ENCODE measurements at places on chromosomes 11 and 22.

DNA sequence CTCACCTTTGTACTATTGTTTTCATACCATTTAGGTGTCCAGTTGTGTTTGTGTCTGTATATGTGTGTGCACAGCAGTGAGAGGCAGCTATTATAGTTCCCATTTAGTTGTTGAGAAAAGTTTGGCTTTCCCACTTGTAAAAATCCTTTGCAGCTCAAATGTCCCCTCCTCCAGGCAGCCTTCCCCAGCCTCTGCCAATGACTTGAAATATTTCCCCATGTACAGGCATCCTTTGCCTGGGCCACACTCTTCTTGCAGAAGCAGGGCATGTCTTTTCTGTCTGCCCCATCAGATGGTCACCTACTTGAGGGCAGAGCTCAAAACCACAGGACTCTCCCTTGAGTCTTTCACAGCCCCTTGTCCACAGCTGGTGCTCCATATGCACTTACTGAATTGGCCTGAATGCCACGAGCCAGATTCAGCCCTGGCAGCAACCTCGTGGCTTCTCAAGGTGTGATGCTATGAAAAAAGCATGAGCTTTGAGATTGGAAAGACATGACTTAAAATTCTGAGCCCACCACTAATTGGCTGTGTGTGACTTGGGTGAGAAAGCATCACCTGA lies 39.3 kb downstream of the MYEOV start:
- no peaks in the 10 kb centered on the region for H3K36me3 ChIP-seq
- H3K4me1 ChIP-seq = no peaks in the 10 kb centered on the region
- H3K27me3 ChIP-seq = no peaks in the 10 kb centered on the region

DNA sequence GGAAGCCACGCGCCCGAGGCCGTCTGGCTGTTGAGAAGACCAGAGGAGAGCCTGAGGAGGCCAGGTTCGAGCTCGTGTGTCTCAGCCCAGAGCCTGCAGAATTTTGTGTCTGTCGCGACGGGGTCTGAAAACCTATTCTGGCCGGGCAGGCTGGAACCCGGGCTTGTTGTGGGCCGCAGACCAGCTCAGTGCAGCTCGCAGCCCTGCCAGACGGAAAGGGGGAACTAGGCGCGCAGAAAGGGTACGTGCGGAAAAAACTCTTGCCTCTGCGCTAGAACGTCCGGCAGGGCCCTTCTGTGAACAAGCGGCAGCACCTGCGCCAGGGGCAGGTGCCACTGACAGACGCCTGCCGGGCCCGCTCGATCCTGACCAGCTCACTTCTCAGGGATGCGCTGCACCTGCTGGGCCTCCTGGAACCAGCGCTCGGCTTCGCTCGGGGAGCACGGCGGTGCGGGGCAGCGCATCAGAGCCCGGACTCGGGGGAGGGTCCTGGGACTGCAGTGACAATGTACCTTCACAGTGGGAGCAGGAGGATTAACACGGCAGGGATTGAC lies 409.3 kb downstream of the BRD1 start:
- H3K36me3 ChIP-seq = no peaks in the 10 kb centered on the region
- H3K27ac ChIP-seq = no peak overlapping the region
- peaks cover 3% of the 10 kb centered on the region for H3K4me1 ChIP-seq
- no peak for DNase-seq
- H3K4me3 ChIP-seq = no peak overlapping the region

DNA sequence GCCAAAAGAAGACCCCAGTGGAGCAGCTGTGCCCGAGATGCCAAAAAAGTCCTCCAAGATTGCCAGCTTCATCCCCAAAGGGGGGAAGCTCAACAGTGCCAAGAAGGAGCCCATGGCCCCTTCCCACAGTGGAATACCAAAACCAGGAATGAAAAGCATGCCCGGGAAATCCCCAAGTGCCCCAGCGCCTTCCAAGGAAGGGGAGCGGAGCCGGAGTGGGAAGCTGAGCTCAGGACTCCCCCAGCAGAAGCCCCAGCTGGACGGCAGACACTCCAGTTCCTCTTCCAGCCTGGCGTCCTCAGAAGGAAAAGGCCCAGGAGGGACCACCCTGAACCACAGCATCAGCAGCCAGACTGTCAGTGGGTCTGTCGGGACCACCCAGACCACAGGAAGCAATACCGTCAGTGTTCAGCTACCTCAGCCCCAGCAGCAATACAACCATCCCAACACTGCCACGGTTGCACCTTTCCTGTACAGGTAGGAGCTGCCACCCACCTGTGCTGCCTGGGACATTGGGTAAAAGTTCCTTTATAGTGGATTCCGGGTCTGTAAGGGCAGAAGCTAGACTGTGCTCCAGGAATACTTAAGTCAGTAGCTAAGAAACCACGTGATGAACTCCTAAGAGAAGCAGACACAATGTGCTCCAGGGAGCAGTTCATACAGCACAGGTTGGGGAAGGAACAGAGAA lies 221.3 kb downstream of the NAV2 start:
- H3K27me3 ChIP-seq = peaks cover 42% of the 10 kb centered on the region
- DNase-seq = no peak
- H3K27ac ChIP-seq = no peak overlapping the region
- no peaks in the 10 kb centered on the region for H3K36me3 ChIP-seq
- no peaks in the 10 kb centered on the region for H3K4me1 ChIP-seq

GRCh38 chr11:65491614-65492386 lies 7.0 kb upstream of the MALAT1 start:
- H3K27ac ChIP-seq = peak overlapping the region; percentile 84
- H3K36me3 ChIP-seq = no peaks in the 10 kb centered on the region
- H3K27me3 ChIP-seq = no peaks in the 10 kb centered on the region
- no peak for DNase-seq
- peak overlapping the region; percentile 6 for H3K4me3 ChIP-seq
- H3K4me1 ChIP-seq = peaks cover 87% of the 10 kb centered on the region

DNA sequence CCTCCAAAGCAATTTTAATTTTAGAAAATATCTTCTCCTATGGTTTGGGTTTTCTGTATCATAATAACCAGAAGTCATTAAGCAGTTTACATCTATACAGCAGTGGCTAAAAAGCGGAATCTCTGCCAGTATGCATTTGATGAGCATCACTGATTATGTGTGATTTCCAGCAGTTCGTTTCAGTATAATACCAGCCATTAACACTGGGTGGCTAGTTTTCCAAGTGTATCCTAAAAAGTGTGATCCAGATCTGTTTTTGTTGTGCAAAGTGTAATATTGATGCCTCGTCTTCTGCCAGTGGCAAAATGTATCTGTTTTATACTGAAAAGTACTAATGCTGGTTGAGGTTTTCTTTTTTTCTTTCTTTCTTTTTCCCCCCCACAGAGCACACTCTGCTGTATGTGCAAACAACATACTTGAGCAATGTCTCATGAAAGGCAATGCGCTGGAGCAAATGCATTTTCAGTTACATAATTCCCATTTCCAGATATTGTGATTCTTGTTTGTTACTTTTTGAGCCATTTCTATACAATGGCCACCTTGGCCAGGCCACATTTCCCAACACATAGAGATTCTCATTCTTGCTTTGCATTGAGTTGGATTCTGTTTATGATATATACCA lies 64.2 kb downstream of the SLC36A4 start:
- no peaks in the 10 kb centered on the region for H3K36me3 ChIP-seq
- DNase-seq = no peak
- H3K27me3 ChIP-seq = no peaks in the 10 kb centered on the region

- H3K27me3 ChIP-seq = no peaks in the 10 kb centered on the region
- no peaks in the 10 kb centered on the region for H3K36me3 ChIP-seq
- no peak overlapping the region for H3K4me3 ChIP-seq
- H3K27ac ChIP-seq = no peak overlapping the region
- no peaks in the 10 kb centered on the region for H3K4me1 ChIP-seq
Observed at GRCh38 chr11:115605871-115606497, 101.8 kb upstream of the CADM1 start.

DNA sequence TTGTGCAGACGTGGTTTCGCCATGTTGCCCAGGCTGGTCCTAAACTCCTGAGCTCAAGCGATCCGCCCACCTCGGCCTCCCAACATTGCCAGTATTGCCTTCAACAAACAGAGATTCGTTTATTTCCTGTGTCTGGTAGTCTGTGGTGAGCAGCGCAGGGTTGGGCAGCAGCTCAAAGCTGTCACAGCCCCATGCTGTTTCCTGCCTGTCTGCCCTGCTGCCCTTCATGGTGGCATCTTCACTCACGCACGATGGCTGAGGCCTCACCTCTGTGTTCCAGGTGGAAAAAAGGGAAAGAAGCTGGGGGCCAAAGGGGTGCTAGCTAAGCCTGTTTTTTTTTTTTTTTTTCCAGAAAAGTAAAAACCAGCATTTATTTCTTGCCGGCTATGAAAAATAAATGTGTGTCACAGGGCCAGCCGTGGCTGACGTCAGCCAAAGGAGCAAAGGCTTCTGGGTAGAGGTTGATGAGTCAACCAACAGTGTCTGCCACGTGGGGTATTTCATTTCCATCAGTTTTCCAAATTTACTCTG lies 28.8 kb downstream of the TBC1D22A start:
- no peaks in the 10 kb centered on the region for H3K4me1 ChIP-seq
- no peak overlapping the region for H3K4me3 ChIP-seq
- no peaks in the 10 kb centered on the region for H3K27me3 ChIP-seq
- DNase-seq = no peak

DNA sequence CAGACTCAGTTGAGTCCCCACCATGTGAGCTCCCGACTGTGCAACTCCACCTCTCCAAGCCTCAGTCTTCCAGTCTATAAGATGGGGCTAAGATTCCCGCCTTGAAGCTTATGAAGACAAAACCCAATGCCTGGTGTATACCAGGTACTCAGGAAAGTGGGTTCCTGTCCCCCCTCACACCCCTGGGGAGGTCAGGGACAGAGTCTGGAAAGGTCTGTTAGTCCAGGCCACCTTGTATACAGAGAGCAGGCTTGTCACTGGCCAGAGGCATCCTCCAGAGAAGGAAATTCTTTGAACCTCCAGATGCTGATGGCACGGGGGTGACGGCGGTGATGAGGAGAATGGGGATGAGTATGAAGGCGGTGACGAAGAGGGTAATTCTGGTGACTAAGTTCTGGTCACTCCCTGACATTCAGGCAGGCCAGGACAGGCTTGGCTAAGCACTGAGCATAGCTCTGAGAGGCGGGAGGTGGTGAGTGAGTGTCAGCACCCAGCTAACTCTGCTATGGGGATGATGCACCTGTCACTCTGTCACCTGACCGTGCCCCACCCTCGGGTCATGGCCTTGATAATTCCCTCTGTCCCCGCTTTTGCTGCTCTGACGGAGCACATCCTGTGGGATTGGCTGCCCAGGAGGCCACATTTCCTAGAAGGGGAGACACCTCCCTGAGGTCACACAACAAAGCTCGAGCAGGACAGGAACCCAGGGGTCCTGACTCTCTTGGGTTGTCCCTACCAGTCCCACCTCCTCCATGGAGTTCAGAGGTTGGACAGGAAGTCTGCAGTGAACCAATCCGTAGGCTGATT lies 30.9 kb upstream of the CSNK1E start:
- H3K36me3 ChIP-seq = no peaks in the 10 kb centered on the region
- no peak overlapping the region for H3K27ac ChIP-seq
- H3K4me3 ChIP-seq = no peak overlapping the region
- no peaks in the 10 kb centered on the region for H3K4me1 ChIP-seq

GRCh38 chr11:45918331-45918941 lies 759 bp upstream of the PEX16 start:
- peak overlapping the region; percentile 72 for H3K4me3 ChIP-seq
- peak; percentile 91 for DNase-seq
- peaks cover 29% of the 10 kb centered on the region for H3K36me3 ChIP-seq
- H3K27me3 ChIP-seq = no peaks in the 10 kb centered on the region
- H3K27ac ChIP-seq = peak overlapping the region; percentile 88

DNA sequence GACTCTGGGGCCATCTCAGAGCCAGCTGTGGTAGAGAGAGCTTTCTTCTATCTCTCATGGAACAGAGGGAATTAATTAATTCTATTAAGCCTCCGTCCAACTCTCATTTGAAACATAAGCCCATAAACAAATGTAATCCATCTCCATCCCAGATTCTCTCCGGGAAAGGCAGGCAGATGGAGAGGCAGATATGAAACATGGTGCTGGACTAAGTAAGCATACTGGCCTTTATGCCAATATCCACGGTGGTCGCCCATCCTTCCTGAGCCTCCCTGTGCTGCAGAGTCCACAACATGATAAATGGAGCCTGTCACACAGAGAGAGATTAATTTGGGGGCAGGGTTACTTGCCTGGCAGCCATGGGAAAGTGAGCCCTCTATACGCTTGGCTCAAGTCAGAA lies 44.8 kb downstream of the PRR5L start:
- H3K4me1 ChIP-seq = no peaks in the 10 kb centered on the region
- H3K27me3 ChIP-seq = peaks cover 38% of the 10 kb centered on the region
- no peak for DNase-seq
- no peak overlapping the region for H3K27ac ChIP-seq

DNA sequence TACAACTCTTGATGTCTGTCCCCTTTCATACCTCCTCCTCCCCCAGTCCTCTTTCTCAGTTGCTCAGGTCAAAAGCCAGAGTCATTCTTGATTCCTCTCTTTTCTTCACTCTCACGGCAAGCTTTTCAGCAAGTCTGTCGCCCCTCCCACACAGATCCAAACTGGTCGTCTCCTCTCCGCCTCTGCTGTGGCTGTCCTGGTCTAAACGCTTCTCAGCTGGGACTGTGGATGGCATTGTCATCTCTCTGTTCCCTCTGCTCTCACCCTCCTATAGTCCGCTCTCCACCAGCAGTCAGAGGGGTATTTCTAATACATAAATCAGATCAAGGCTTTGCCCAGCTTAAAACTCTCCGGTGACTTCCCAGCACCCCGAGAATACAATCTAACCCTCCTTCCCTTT lies 46.8 kb upstream of the SPATA19 start:
- H3K4me1 ChIP-seq = no peaks in the 10 kb centered on the region
- DNase-seq = no peak
- H3K4me3 ChIP-seq = no peak overlapping the region
- no peaks in the 10 kb centered on the region for H3K36me3 ChIP-seq
- peaks cover 7% of the 10 kb centered on the region for H3K27me3 ChIP-seq

GRCh38 chr11:6607190-6607795 lies 3.7 kb downstream of the ILK start:
- peaks cover 54% of the 10 kb centered on the region for H3K36me3 ChIP-seq
- peak overlapping the region; percentile 85 for H3K27ac ChIP-seq
- no peaks in the 10 kb centered on the region for H3K27me3 ChIP-seq
- DNase-seq = no peak
- peaks cover 35% of the 10 kb centered on the region for H3K4me1 ChIP-seq

DNA sequence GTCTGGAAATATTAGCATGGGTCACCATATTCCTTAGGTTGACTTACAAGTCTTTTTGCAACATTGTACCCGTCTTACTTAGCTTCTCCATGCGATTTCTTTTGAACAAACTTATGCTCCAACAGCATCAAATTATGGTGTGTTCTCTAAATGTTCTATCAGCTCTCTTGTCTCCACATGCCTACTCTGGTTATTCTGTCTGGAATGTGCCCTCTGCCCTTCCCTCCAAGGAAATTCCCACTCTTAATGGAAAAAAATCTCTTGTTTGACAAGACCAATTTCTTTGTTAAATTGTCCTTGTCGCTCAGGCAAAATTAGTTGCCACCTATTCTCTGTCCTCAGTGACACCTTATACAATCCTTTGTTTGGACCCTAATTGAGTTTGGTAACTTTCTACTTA lies 522.8 kb upstream of the LUZP2 start:
- H3K27me3 ChIP-seq = no peaks in the 10 kb centered on the region
- DNase-seq = no peak
- no peak overlapping the region for H3K4me3 ChIP-seq

Measured in K562 (cell line).